ENCODE measurements at places on chromosomes 2 and 18. TPM values are rescaled to one million over a fixed set of nuclear protein-coding genes. Genes with fewer than 3 reads are reported as not detected.
A peak's percentile ranks its signal among the peaks of the same experiment; 100 is the strongest.

- no peak for DNase-seq
These were observed 1315.1 kb upstream of the DDX18 start for GRCh38 chr2:116499389-116499788.

DNA sequence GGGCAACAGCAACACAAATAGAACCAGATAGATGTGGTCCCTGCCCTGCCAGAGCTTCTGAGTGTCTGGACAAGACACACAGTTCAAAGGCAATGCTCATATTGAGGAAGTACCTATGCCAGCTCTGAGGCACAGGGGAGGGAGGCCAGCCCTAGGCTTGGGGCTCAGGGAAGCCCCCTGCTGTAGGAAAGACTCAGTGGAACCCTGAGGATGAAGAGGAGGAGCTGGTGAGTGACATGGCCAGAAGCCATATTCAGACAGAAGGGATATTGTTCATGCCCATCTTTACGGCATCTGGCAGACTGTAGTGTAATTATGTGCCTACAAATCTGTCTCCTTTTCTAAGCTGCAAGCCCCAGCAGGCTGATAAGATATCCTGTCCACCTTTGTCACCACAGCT is 8.8 kb downstream of the SIGLEC15 start:
- no peak for DNase-seq

DNA sequence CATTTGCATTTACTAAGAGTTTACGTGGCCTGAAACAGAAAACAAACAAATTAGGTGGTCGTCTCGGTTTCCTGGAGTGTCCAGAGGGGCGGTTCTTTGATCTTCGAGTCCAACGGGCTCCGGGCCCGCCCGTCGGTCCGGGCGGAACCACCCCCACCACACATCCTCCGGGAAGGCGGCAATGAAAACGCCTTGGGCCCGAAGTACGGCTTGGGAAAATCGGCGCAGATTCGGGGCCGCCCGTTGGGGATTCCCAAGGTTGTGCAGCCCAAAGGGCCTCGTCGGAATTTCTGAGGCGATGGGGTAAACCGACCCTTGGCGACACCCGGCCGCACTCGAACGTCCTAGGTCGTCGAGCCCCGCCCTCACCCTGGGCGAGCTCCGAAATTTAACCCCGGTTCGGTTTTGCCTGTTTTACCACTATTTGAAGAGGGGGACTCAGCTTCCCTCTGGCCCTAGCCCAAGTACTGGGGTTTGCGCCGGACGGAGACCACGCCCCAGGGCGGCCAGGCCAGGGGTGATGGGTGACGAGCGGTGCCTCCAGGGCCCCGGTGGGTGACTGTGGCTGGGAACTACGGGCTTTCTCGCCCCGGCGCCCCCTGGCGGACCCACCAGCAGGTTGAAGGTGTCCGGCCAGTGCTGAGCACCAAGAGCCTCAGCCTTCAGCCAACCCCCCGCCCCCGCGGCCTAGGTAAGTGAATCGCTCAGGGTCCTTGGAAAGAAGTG is 1.9 kb upstream of the CFAP53 start:
- peak; percentile 67 for DNase-seq

DNA sequence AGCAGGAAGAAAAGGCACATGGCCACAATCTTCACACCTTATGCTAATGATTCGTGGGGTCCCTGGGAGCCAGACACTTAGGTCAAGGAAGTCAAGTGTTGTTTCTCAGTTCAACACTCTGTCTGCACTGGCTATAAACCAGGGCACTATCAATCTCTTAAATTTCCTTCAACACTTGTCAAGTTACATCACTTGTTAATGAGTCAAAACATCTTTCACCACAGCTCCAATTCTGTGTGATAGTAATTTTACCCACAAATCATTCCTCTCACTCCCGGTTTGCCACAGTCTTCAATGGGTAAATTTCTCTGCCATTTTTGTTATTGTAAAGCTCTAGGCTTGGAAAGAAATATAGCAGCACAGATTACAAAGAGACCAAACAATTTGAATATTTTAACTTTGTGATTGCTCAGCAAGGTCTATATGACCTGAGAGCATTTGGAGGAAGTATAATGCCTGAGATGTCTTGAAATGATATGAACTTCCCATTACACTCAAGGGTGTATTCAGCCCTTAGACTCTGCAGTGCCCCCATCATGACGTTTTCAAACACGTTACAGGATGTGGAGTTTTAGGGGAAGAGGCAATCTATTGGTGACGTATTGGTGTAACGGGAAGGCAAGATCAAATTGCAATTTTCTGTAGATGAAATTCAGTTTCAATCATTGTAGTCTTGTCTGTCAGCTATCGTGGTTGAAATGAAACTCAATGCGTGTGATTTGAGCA is 78.7 kb downstream of the ICOS start:
- DNase-seq = no peak

GRCh38 chr2:3151153-3151918 is 226.3 kb downstream of the EIPR1 start:
- no peak for DNase-seq

Gene TOGARAM2
- total RNA-seq = 2.7 TPM

DNA sequence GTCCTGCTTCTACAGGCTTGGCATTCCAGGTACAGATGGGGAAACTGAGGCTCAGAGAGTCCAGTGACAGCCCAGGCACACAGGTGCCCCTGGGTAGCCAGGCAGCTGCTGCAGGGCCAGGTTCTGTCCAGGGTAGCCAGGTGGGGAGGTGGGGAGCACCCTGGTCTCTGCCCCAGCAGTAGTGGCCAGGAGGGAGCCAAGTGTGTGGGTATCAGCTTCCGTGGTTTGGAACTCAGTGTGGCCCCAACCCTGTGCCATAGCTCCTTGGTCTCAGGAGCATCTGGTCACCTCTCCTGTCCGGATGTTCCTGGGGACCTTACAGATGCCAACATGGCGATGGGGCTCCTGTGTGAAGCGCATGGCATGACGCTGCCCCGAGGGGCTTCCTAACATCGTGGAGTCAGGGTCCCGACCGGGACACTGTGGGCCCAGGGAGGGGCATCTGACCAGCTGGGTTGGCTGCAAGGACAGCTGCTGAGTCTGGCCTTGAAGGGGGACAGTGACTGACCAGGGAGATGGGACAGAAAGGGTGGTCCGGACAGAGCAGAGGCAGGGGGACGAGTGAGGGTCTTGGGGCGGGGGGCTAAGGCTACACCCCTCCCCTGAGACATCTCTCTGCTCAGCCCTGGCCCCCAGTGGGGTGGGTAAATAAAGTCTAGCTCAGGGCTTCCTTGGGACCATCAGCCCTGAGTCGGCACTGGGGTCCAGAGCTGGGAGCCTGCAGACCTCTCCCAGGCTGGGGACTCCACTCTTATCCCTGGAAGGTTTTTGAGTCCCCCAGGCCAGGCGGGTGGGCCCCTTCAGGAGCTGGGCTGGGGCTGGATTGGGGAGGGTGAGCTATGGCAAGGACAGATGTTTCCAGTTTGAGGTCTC is 76.0 kb upstream of the SMAD7 start:
- no peak for DNase-seq

Measured in breast epithelium (tissue), 4 donors.